C1 segment of cervical spinal cord (tissue), 14 donors: ENCODE measurements at places on chromosomes 2 and 18.
A peak's percentile ranks its signal among the peaks of the same experiment; 100 is the strongest.

DNA sequence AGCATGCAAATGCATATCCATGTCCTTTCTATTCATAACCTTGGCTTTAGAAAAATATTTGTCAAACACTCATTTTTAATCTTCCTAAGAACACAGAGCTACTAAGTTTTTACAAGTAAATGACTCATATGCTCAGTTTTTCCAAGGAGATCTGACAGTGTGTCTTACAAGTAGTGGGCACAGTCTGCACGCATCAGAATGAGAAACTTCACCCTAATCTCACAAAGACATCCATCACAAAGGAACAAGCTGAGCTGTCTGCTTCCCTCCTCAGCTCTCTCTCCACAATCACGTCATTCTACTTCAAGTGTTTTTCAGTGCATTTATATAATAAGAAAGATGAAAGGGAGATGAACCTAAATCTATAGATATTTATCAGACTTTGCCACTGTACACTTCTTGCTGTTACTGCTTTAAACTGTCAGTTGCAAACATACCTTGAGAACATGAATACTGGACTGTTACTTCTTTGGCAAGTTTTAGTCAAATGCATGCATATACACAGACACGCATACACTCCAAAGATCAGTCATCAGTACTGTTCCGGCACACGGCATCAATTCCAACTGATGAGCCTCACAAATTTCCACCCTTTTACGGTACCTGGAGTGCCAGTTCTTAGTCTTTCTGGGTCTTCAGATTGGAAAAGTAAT, 75.7 kb downstream of the RBMS1 start:
- no peak for DNase-seq

GRCh38 chr18:6652098-6652497, 77.4 kb upstream of the ARHGAP28 start:
- DNase-seq: no peak

DNA sequence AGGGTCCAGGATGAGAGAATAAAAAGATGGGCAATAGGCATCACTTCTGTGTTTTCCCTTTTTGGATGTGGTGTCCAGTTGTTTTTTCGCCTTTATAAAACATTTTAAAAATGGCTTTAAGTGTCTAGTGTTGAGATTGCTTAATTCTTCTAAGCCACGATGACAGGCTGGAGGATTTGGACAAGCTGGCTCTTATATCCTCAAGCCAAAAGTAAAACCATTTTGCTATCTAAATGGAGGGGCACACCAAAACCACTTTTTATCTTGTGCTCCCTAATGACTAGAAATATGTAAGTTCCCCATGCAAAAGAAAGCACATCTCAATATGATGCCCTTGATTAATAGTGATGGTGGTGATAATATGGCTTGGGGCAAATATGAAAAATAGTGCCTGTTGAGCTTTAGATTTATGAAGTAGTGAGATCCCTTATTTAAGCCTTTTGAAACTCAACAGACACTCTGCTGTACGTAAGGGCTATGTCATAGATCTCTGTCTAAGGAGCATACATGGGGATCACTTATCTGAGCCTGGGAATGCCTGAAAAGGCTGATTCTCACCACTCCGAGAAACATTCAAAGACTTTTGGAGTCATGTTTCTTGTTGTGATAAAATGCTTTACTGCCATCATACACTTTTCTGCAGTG, 185.5 kb downstream of the KCNS3 start:
- no peak for DNase-seq

- peak; percentile 2 for DNase-seq
These were observed 187.5 kb downstream of the TWIST2 start for GRCh38 chr2:239035361-239035814.

- DNase-seq: no peak
These were observed 180.3 kb upstream of the PARD3B start for GRCh38 chr2:204364860-204365535.

DNA sequence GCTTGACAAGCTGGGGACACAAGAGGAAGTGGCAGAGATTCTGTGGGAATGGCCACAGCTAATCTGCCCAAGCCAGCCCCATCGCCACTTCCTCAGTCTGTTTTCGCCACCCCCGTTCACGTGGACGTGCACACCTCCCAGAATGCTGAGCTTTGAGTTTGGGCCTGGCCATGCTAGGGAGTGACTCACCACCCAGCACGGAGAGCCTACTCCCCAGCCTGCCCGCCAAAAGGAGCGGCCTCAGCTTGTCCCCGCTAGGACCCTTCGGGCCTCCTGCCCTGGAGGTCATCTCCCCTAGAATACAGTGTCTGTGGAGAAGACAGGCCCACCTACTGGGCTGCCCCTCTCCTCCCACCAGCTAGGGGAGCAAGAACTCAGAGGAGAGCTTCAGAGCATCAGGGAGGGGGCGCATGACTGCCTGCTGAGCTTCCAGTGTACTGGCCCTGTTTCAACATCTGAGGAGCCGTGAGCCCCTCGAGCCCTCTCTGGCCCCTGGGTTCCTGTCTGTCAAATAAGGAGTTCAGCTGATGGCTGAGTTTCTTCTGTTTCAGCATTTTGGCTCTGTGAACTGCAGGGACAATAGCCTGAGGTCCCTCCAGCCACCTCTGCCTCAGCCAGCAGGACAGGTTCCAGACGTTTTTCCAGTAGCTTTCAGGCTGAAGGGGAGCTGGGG, 5.1 kb downstream of the SLC35F6 start:
- DNase-seq: peak; percentile 67

DNA sequence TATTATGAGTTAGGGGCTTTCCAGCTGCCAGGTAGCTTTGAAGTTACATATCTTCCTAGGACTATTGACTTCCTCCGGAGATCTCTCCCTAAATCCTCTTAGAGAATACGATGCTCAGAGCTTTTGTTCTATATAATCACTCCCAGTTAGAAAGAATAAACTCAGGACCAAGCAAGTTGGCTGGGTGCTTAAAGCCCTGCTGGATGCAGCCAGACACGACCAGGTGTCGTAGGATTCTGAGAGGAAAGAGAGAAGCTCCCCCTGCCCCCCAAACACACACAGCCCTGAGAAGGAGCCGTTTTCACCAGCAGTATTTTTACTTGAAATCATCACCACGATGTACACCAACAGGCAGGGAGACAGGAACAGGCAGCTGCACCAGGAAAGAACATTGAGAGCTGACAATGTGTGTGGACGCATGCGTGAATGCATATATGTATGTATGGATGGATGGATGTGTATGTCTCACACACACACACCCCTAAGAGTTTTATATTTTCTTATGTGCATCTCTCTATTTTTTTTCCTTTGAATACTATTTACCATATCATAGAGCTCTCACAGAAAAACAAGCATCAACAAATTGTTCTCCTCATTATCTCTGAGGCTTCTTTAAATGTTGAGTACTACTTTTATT, 382.6 kb downstream of the EPHA4 start:
- DNase-seq: no peak

DNA sequence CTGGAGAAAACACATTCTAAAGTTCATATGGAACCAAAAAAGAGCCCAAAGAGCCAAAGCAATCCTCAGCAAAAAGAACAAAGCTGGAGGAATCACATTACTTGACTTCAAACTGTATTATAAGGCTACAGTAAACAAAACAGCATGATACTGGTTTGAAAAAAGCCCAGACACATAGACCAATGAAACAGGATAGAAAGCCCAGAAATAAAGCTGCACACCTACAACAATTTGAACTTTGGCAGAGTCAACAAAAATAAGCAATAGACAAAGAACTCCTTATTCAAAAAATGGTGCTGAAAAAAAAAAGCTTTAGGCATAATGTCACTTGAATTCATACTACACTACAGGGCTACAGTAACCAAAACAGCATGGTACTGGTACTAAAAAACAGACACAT, 289.6 kb downstream of the NR4A2 start:
- no peak for DNase-seq

- DNase-seq: no peak
These were observed 305.6 kb upstream of the ZEB2 start for GRCh38 chr2:144825331-144826020.

DNA sequence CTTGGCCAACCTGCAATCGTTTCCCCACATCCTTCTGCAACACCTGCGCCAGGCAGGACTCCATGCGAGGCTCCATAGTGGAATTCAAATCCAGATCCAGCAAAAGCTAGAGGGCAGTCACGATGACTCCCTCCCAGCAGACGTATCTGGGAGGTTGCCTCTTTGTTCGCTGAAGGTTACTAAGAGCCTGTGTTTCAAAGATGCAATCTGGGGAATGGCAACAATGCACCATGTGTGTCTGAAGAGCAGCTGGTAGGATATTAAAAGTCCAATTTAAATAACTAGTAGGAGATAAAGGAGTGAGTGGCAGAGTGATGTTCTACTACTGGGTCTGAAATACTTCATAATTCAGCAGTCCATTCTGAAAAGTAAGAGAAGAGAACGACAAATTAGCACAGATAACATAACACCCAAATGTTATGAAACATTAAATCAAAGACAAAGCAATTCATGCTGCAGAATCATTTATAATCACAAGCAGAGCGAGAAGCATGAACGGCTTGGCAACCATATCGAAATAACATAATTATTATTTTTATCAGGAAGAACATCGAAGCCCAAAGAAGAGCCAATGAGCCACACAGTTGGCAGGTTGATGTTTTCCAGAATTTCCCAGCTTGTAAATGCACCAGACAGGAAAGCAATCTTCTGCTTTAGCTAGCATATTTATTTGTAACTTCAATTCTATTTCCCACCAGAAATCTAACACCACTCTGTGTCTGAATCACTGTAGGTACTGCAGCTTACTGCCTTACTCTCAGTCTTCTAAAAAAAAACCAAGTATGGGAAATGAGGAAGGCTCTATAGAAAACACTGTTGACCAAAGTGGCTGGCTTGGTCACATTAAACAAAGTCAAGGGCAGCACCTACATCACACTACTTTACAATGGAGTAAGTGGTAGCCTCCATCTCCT, 43.2 kb downstream of the CLASP1 start:
- no peak for DNase-seq

DNA sequence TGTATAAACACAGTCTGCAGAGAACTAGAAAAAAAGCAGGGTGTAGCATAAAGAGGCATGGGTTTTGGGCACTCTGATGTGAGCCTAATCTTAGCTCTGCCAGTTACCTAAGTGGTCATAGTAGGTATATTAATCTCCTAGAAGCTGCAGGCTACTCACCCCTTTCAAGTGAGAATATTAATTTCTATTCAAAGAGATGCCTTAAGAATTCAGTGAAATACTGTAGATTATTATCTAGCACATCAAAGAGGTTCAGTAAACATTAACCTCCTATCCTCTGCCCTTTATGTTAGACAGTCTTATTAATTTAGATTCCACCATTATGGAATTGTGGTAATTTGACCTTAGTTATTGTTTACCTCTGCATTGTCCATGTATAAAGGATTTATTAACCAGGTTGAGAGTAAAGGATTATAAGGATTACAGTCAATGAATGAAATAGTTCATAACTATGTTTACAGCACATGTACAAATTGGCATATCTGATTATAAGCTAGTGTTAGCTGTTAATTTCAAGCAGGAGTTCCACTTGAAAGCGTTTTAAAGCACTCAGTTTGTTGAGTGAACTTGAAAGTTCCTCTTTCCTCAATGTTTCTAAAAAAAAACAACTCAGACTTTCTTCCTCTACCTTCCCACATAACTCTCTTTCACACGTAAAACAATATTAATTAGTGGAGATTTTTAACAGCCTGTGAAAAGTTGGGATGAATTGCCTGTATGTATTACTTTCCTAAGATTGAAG, 150.6 kb upstream of the EPC2 start:
- DNase-seq: no peak

DNA sequence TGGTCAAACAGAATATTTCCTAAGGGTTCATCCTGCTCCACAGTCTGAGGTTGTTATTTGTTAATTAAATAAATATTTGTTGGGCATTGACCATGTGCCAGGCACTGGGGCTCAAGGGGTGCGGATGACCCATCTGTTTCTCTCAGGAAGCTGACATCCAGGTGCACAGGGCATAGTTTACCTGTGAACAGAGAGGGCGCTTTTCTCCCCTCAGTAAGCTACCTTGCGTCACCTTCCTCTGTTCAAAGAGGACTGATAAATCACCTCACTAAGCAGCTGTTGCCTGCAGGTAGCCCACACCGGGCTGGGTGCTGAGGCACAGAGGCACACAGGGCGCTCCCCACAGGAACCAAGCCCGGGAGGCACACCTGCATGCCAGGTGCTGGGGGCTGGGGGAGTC, 41.6 kb downstream of the SH3RF3 start:
- no peak for DNase-seq

GRCh38 chr2:238914648-238915015, 66.7 kb downstream of the TWIST2 start:
- DNase-seq: no peak

DNA sequence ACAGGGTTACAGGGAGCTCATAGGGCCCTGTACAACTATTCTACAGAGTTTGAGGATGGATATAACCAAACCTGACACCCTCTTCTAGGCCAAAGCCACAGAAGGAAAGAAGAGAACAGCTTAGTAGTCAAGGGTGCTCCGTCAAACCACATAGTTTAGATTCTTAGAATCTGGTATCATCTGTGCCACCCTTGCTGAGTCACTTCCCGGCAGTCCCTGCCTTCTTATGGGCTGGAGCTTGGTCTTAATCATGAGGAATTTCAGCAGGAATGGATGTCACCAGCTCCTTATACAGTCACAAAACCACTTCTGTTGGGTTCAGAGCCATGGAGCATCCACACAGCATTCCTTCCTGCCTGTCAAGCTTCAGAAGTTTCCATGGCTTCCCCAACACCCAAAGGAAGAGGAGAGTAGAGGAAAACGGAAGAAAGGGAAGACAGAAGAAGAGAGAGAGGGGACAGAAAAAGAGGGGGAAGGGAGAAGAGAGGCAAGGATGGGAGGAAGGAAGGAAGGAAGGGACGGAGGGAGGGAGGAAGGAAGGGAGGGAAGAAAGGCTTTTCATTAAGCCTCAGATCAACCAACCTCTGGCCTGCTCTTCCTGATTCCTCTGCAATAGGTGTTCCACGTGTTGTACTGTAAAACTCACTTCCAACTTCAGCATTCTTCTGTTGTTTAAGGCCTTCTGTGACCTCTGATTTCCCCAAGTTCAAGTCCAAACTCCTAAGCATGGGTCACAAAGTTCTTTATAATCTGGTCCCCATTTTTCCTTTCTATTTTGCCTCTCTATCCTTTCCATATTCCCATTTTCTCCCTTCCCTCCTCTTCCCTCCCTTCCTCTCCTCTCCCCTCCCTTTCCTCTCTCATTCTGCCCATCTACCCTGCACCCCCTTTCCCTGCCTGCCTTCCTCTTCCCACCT, 246.1 kb upstream of the TNP1 start:
- no peak for DNase-seq

GRCh38 chr2:21361384-21361783, 237.6 kb downstream of the TDRD15 start:
- DNase-seq: no peak

GRCh38 chr2:25421289-25421688, 79.6 kb upstream of the DNMT3A start:
- DNase-seq: no peak

GRCh38 chr2:53036196-53036595, 731.4 kb upstream of the CHAC2 start:
- DNase-seq: no peak

GRCh38 chr18:4106407-4107033, 348.6 kb downstream of the DLGAP1 start:
- peak; percentile 65 for DNase-seq

- no peak for DNase-seq
These were observed 209.2 kb upstream of the GATA6 start for GRCh38 chr18:21960189-21960588.
